Activated CD8-positive, alpha-beta memory T cell treated with anti-CD3 and anti-CD28 coated beads for 4 hours (primary cell): ENCODE measurements at places on chromosomes 1 and 21.

- DNase-seq: no peak
Measured at GRCh38 chr1:8367571-8368194, 49.8 kb downstream of the SLC45A1 start.

GRCh38 chr1:172909606-172910326, 141.0 kb downstream of the TNFSF18 start:
- DNase-seq: no peak

- DNase-seq: no peak
Measured at GRCh38 chr1:41648844-41649243, 164.4 kb upstream of the EDN2 start.

- DNase-seq: no peak
Measured at GRCh38 chr1:179126338-179127060, 44.6 kb downstream of the TOR3A start.

- no peak for DNase-seq
Measured at GRCh38 chr1:198933515-198934222, 294.8 kb downstream of the PTPRC start.

DNA sequence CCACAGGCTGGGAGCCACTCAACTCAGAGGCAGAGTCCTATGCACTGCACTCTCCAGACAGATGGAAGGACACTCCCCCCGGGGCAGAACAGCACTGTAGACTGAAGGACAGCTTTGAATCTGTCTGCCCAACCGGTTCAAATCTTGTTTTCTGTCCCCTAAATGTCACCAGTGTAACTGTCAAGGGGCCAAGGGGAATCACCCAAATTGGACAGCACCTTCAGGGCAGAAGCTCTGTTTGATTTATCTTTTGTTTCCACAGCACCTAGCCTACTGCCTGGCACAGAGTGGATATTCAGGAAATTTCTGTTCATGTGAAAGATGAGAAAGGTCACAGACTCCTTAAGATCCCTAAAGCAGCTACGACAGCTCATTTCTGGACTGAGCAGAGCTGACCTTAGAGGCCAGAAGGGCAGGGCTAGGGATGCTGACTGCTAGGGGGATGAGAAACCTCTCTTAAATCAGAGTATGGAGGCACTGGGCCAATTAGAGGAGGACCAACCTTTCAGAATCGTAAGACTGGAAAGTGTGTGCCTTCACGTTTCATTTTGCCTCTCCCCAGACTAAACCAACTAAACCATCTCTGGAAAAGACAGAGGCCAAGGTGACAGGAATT, 41.0 kb downstream of the ITPKB start:
- DNase-seq: no peak

DNA sequence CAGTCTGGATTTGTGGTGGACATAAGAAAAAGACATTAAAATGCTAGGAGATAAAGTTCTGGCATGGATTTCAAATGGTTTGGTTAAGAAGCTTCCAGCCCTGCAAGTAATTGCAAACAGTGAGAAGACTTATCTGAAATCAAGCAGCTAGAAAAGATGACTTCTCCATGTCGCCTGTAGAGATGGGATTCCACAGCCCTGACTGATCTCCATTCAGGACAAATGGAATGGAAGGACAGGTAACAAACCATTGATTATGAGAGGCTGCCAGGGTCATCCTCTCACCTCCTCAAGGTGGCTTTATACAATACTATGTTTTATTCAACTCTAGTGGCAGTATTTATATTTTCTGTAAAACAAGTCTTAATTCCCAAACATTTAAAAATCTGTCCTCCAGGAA, 237.9 kb downstream of the HLX start:
- DNase-seq: no peak

DNA sequence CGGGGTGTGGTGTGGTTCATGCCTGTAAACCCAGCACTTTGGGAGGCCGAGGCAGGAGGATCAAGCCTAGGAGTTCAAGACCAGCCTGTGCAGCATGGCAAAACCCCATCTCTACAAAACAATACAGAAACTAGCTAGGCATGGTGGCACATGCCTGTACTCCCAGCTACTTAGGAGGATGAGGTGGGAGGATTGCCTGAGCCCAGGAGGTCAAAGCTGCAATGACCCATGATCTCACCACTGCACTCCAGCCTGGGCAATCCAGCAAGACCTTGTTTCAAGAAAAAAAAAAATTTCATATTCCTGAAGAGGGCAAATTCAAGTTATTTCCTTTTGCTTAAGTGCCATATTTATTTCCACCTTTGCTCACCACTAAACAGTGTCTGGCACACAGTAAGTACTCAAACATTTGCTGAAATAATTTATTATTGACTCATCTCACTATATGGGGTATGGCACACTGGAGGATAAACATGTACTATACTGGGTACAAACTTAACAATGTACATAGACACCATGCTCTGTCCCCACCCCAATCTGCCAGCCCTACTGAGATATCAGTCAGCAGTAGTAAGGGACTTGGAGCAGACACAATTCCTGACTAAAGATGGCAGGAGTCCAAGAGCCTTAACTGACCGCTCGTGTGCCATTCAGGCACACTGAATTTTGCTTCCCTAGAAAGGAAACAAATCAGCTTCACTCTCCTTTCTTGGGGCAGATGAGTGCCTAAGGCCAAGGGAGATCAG, 15.5 kb downstream of the MEAF6 start:
- no peak for DNase-seq

GRCh38 chr1:164803366-164803765, 244.4 kb downstream of the PBX1 start:
- DNase-seq: no peak

GRCh38 chr1:205950280-205950679, 7.0 kb upstream of the SLC26A9 start:
- no peak for DNase-seq

GRCh38 chr1:207821464-207822045, 69.7 kb downstream of the CD46 start:
- DNase-seq: no peak

GRCh38 chr1:203667616-203668015, 41.0 kb downstream of the ATP2B4 start:
- DNase-seq: no peak

GRCh38 chr1:226447932-226448665, 40.2 kb upstream of the PARP1 start:
- DNase-seq: no peak

GRCh38 chr1:109906160-109906838, 4.3 kb upstream of the CSF1 start:
- DNase-seq: peak; percentile 59

- DNase-seq: no peak
Measured at GRCh38 chr1:183435497-183435896, 17.3 kb upstream of the NMNAT2 start.

DNA sequence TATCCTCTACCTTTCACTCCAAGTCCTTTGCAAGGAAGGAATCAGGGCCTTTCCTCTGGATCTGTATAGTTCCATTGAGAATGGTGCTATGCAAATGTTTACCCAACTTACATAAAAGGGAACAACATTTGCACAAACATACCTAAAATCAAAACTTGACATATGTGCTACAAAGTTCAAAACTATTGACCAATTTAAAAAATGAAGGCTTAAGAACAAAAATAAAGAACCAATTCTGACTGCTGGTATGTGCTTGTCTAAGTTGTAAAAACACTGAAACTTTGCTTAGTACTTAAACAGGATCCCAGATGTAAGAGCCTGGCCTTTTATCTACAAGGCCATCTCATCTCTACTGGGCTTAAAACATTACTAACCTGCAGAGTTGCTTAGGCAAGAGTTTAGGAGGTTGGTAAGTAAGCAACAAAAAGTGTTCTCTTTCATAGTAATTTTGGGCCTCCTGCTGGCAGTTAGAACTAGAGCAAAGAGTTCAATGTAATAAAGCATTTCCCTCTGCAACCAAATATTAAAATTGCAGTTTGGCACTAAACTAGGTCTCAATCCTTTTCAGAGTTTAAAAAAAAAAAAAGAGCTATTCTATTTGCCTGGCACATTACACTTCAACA, 2.0 kb downstream of the SCMH1 start:
- no peak for DNase-seq

- DNase-seq: no peak
Measured at GRCh38 chr1:226666692-226667091, 72.4 kb downstream of the ITPKB start.

GRCh38 chr1:165290148-165290547, 66.4 kb downstream of the LMX1A start:
- no peak for DNase-seq

- no peak for DNase-seq
Measured at GRCh38 chr1:42370876-42371549, 9.6 kb upstream of the RIMKLA start.

DNA sequence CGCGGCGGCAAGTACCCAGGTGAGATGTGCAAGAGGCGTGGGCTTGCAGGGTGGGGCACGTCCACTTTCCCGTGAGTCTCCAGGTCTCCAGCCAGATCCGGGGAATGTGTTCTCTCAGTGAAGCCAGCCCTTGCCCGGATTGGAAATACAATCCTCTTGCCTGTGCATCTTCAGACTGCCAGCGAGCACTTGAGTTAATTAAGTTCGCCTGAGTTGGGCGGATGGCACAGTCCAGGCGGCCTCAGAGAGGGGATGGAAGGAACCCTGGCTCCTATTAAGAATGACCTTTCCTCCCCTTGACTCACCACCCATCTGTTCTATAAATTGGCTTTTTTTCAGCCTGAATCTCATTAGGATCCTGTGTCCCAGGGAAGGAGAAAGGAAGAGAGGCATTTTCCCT, 33.3 kb upstream of the CNTN2 start:
- no peak for DNase-seq

DNA sequence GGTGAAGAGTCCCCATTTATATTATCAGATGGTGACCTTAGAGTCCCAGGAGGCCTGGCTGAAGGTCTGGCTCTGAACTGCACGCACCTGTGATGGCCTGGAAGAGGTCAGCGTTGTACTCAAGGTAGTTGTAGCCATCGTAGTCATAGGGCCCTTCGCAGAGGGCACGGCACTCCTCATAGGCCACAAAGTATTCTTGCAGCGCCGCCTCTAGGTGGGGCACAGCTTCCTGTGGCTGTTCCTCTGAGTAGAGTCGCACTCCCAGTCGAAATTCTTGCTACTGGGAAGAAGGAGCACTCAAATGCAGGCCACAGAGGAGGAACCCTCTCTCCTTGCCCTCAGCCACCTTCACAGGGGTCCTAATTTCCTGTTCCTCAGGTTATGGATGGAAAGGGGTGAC, 7.7 kb downstream of the P3H1 start:
- no peak for DNase-seq

GRCh38 chr1:221451741-221452140, 290.1 kb downstream of the DUSP10 start:
- no peak for DNase-seq

DNA sequence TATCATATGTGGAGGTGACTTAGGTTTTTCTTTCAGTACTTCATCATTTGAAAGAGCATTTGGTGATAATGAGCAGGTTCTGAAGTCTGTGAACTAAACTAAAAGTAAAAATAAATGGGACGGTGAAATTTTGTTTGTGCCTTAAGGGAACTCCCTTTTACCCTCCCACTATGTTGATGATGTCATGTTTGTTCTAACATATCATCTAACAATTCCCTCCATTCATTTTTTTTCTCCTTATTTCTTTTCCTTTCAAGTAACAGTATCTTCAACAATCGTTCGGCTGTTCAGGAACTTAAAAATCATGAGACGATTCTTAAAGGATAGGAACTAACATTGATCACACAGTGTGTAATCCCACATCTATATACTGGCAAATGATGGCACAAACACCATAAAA, 30.0 kb upstream of the IRF2BP2 start:
- no peak for DNase-seq

- DNase-seq: peak; percentile 98
Measured at GRCh38 chr1:167220537-167221125, at the start of gene POU2F1. Gene POU2F1, plus strand, starts transcription at chr1:167220886. Its CDS starts 12 bp downstream, at chr1:167220898.

GRCh38 chr1:20237646-20238045, 51.3 kb upstream of the PLA2G2C start:
- no peak for DNase-seq

DNA sequence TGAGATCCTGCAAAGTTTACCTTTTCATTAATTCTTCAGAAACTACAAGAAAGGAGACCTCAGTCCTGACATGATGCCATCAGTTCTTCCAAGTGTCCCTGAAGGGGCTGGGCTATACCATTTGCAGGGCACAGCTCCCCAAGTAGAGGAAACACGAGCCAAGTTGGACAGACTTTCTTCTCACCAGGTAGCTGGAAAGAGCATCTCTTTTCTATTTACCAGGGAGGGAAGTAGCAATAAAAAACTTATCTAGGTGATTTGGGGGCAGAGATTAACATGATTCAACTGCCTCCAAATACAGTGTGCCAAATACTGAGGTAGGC, 103.9 kb upstream of the KCND3 start:
- DNase-seq: no peak

- no peak for DNase-seq
Measured at GRCh38 chr1:229288516-229288915, 17.6 kb downstream of the RAB4A start.

- no peak for DNase-seq
Measured at GRCh38 chr1:45617618-45618017, 6.2 kb downstream of the CCDC17 start.

DNA sequence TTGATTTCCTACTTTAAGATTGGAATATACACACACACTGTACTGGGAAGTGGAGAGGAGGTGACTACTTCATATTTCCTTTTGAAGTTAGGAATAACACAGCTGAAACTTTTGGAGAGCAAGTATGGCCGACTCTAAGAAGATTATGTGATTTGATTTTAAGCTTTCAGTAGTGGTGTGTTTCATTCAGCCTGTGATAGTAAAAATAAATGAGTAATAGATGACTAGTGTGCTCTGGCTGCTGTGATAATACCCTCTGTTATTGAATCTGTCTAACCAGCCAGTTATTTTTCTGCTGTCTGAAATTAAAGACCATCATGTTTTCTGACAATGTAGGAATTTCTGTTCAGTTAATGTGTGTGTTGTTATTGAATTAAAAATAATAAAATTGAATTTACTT, 48.3 kb downstream of the CTTNBP2NL start:
- no peak for DNase-seq

DNA sequence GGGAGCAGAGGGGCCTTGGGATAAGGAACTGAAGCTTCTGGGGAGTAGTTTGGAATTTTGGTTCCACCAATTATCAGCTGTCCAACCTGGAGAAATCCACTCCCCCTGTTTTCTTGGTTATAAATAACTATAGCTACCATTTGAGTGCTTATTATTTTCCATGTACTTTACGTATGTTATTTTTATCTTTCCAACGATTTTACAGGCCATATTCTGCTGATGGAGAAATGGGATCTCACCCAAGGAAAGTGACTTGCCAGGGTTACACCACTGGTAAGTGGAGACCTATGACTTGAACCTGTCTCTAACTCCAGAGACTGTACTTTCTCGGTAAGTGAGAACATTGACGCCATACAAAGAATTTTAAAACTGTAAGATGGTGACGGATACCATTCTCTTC, 49.0 kb upstream of the CD34 start:
- no peak for DNase-seq

GRCh38 chr1:82555501-82555900, 754.8 kb downstream of the ADGRL2 start:
- no peak for DNase-seq

DNA sequence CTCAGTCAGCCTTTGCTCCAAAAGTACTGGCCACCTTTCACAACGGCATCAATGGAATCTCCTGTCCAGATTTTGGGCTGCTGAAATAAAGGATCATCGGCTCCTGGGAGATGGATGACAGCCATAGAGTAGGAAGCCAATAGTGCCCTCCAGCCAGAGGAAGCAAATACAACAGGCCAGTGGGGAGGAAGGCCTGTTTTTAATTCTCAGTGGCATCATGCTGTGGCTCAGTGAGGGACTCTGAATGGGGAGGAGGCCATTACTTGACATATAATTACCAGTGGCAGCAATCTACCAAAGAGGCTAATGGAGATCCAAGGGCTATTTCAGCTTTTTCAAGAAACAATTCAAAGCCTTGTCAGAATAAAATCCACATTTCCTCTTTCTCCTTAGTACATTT, 26.7 kb downstream of the COLGALT2 start:
- DNase-seq: no peak
